ENCODE measurements at places on chromosomes 16 and 17.
A peak's percentile ranks its signal among the peaks of the same experiment; 100 is the strongest.

GRCh38 chr17:66987059-66987616, 22.6 kb downstream of the CACNG4 start:
- DNase-seq: no peak

- peak; percentile 9 for DNase-seq
These were observed 108.6 kb downstream of the CCT6B start for GRCh38 chr17:34852614-34853013.

DNA sequence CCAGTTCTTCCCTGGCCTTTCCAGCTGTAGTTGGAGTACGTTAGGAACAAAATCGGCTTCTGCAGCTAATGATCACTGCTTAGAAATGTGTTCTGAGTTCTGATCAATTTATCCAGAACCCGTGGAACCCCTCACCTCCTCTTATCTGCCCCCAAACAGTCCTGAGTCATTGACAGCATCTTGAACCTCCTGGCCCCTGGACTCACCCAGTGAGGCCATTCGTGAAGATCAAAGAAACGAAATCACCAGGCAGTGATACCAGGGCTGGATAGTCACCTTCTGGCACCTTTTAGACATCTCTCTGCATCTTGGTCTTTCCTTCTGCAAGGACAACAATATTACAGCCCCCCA, 17.0 kb upstream of the EXOC7 start:
- DNase-seq: no peak

DNA sequence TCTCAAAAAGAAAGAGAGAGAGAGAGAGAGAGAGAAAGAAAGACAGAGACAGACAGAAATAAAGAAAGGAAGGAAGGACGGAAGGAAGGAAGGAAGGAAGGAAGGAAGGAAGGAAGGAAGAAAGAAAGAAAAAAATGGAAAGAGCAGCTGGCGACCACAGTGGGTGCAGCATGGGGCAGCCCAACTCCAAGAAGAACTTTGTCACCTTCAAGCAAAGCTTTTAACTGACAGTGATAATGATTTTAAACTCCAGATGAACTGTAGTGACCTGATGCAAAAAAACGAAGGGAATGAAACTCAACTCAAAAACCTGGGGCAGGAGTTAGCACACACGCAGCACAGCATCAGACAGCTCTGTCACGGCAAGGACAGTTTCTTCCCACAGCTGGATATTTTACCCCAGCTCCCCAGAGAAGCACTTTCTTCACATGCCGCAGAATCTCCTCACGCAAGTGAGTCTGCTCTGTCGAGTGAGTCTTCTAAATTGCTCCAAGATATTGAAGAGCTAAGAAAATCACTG, 5.0 kb upstream of the ARHGAP17 start:
- DNase-seq: no peak

DNA sequence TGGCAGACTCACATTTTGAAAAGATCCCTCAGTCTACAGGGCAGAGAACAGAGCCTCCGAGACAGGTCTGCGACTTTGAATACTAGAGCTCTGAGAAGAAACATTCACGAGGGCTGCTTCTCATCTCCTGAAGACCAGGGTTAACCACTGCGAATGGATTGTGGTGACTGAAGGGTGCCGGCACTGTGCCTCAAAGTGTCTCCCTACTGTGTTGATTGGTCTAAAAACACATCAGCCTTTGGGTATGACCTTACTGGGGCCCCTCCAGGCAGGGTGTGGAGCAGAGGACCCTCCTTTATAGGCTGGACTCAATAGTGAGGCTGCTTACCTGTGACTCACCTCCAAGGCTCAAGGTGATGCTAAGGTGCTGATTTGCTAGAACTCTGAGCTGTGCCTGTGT, 2.6 kb upstream of the LGALS9 start:
- DNase-seq: no peak

- DNase-seq: no peak
These were observed 4.0 kb downstream of the CDK10 start for GRCh38 chr16:89690392-89690901.

DNA sequence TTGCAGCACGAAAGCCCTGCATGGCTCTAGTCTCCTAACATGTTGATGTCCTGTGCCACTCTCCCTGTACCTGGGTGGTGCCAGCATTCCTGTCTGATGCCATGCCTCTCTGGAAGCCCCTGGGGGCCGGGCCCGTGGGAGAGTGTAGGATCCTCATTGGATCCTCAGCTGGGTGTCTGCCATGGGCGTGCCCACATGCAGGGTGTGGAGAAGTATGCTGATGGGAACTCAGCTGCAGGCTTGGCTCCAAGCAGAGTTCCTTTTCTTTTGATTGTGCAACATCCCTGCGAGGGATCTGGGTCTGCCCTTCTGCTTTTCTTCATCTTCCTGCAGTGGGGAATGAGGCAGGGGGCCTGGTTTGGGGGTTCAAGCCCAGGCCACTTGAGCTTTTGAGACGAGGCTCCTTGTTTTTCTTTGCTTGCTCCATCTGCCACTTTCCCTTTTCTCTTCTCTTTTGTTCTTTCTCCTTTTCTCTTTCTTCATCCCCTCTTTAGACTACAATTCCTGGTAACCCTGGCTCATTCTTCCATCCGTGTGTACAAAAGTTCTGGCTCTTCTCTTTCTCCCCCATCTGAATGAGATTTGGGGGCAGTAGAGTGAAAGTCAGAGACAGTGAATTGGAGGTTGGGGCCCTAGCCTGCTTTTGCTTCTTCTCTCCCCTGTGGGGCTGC, 32.9 kb downstream of the KSR1 start:
- peak; percentile 86 for DNase-seq

DNA sequence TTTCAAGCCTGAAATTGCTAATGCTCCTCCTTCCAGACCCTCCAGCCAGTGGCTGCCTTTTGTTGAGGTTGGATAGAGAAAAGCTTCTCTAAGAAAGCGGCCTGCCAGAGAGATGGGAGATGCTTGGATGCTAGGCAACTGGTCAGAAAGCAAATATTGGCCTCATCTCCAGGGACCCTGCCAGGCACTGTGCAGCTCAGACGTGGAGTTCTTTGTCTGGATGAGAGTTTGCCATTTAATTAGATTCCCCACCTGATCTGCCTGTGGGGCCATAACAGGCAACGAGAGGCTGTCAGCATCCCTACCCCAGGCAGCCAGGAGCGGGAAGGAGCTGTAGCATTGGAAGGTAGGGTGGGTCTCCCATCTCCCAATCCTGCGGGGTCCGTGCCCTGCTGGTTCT, 52.7 kb downstream of the ASIC2 start:
- no peak for DNase-seq

DNA sequence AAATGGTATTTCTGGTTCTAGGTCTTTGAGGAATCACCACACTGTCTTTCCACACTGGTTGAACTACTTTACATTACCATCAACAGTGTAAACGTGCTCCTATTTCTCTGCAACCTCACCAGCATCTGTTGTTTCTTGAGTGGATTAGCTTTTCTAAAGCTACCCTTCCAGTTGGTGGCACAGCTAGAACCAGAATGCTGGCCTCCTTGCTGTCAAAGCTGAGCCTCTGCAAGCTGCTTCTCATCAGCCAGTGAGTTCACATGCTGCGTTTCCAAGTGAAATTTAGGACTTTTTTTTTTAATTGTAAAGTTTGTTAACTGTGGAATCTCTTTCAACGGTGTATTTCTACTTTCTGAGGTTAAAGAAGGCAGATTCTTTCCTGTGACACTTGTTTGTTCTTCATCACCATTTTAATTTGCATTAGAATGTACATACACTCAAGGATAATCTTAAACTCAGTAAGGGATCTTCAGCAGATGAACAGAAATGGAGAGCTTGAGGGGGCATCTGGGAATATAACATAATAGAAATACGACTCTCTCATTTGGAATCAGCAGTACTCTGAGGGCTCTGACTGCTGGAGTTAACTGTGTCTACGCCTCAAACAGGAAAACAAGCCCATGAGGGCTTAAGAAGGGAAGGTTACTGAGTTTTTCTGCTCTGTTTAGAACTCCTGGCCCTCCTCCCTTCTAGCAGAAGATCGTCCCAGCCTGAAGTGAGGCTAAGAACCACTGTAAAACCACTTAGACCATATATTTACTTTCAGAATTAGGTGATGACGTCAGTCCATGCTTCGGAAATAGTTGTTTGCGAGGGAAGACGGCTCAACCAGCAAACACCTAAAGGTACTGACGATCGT, 148.4 kb upstream of the FAM20A start:
- no peak for DNase-seq

DNA sequence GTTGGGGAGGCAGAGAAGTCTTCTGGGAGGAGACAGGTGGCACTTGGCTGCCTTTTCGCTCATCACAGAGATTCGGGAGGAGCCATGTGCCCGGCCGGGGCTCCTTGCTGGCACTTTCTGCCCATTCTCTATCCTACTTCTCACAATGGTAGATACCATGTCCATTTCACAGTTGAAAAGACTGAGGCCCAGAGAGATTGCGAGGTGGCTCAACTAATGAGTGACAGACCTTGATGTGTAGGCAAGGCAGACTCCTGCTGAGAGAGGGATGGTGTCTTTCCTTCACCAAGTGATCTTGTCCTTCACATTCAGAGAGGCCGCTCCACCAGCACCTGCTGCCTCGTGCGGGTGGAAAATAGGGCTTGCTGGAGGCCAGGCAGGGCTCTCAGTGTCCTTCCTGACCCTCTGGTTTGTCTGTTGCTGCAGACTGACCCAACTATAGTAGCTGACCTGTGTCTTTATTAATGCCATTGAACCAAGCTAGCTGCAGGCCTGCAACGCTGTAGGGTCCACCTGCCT, 42.1 kb downstream of the MPRIP start:
- DNase-seq: no peak

- no peak for DNase-seq
These were observed 6.0 kb downstream of the SOCS7 start for GRCh38 chr17:38357486-38358123.

GRCh38 chr17:47670064-47670463, 20.3 kb downstream of the KPNB1 start:
- peak; percentile 35 for DNase-seq

DNA sequence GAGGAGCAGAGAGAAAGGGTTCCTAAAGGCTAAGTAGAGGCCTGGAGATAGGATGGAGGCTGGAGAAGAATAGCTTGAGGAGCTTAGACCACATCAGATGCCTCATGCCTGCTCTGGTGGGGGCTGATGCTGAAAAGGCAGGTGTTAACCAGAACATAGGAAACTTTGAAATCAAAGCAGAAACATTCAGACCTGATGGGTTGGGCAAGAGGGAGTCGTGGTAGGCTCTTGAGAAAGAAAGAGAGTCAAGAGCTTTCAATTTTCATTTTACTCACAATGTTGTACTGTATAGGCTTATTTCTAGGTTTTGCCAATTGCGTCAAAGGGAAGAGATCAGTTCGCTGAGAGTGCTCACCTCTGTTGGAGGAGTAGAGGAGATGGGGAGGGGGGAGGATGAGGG, 406.6 kb upstream of the SALL1 start:
- no peak for DNase-seq

DNA sequence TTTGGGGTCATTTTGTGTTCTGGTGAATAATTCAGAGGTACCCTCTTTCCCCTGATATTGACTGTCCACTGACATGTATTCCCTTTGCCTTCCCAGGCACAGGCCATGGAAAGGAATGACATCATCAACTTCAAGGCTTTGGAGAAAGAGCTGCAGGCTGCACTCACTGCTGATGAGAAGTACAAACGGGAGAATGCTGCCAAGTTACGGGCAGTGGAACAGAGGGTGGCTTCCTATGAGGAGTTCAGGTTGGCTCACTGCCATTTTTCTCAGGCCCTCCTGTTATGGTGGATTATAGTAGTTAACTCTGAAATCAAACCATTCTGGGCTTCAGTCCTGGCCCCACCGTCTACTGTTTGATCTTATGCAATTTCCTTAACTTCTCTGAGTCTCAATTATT, 1.6 kb upstream of the EFTUD2 start:
- DNase-seq: peak; percentile 16

All from inflammatory macrophage (primary cell).